IMR-90 (cell line): ENCODE measurements at places on chromosomes 5 and 9. TPM values are rescaled to one million over a fixed set of nuclear protein-coding genes. Genes with fewer than 3 reads are reported as not detected.

DNA sequence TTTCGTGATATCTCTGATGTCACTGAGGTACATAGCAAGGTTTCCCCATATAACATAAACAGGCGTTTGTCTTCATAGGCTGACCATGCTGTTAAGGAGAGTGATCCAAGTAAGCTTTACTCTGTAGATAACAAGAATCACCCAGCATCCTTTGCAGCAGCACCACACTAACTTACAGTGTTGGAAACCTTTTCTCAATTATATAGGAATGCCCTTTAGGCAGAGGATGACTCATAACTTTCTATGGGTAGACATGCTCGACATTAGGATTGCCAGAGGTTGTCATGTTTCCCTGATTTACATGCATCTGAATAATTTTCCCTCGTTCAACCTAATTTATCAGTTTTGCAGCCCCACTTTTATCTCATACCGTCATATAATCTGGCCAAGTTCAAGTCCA is 870.0 kb upstream of the CDH9 start:
- no peak overlapping the region for H3K27ac ChIP-seq
- H3K4me3 ChIP-seq, result no peak overlapping the region
- H3K4me1 ChIP-seq, result no peaks in the 10 kb centered on the region
- H3K36me3 ChIP-seq, result no peaks in the 10 kb centered on the region
- no peak for DNase-seq

Gene TSSK1B
- total RNA-seq, result under 0.01 and 0.18 TPM in 2 replicates

DNA sequence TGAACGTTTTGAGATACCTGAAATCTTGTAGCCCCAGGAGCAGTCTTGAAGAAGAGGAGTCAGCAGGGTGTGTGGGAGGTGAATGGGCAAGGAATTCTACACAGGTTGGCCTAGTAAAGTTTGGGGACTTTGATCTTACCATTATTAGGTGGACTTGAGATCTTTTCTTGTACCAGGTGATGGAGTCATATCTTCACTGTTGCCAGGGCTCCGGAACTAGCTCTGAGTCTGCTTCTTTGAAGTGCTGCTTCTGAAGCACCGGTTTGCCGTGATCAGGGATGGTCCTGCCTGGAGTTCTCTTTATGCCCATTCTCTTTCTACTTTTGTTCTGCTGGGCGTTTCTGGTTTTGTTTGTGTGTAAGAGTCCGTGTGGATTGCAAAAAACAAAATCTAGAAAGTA is 27.4 kb downstream of the RCL1 start:
- H3K36me3 ChIP-seq, result no peaks in the 10 kb centered on the region
- DNase-seq, result no peak
- H3K27me3 ChIP-seq, result no peaks in the 10 kb centered on the region
- H3K27ac ChIP-seq, result no peak overlapping the region

- H3K4me1 ChIP-seq, result peaks cover 2% of the 10 kb centered on the region; the same call in 1 of the 2 replicates
- H3K27ac ChIP-seq, result no peak overlapping the region
- no peaks in the 10 kb centered on the region for H3K36me3 ChIP-seq
Observed at GRCh38 chr9:119941091-119941490, 571.9 kb upstream of the BRINP1 start.

DNA sequence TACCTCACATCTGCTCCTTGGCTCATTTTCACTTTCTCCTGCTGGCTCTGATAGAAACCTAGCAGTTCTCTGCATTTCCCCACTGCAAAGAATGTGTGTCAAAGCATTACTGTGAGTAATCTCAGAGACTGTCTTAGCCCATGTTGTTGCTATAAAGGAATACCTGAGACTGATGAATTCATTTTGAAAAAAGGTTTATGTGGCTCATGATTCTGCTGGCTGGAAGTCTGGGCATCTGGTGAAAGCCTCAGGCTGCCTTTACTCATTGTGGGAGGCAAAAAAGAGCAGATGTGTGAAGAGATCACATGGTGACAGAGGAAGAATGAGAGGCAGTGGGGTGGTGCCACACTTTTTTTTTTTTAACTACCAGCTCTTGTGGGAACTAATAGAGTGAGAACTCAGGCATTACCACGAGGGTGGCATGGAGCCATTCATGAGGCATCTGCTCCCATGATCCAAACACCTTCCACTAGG is 191.6 kb upstream of the CTNND2 start:
- H3K4me1 ChIP-seq, result no peaks in the 10 kb centered on the region
- no peak overlapping the region for H3K4me3 ChIP-seq
- no peak overlapping the region for H3K27ac ChIP-seq
- no peak for DNase-seq

DNA sequence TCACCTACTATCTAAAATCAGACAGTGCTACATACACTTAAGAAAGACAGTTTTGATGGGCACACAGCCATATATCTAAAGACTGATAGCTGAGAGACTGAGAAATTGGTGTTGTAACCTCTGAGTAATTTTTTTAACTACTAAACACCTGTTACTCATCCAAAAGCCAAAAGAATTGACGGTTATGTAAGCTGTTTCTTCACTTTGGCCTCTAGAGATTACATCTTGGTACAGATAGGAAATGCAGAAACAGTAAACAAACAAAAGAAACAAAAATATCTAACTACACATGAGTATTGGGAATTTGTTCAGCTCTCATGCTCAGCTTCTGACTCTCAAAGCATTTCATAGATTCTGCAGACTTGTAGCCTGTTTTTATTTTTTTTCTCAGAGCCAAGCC is 152.1 kb upstream of the GAS1 start:
- no peak overlapping the region for H3K27ac ChIP-seq
- H3K36me3 ChIP-seq, result no peaks in the 10 kb centered on the region
- H3K4me1 ChIP-seq, result peaks cover 2% of the 10 kb centered on the region
- H3K4me3 ChIP-seq, result no peak overlapping the region
- H3K27me3 ChIP-seq, result no peaks in the 10 kb centered on the region
